Endothelial cell of umbilical vein (primary cell): ENCODE measurements at places on chromosomes 11 and 22. TPM values are rescaled to one million over a fixed set of nuclear protein-coding genes. Genes with fewer than 3 reads are reported as not detected.

Gene PANX1
- 8.5 and 9.5 TPM in 2 replicates for polyA plus RNA-seq

Gene CST6
- 2.2 and 2.5 TPM in 2 replicates for polyA plus RNA-seq

DNA sequence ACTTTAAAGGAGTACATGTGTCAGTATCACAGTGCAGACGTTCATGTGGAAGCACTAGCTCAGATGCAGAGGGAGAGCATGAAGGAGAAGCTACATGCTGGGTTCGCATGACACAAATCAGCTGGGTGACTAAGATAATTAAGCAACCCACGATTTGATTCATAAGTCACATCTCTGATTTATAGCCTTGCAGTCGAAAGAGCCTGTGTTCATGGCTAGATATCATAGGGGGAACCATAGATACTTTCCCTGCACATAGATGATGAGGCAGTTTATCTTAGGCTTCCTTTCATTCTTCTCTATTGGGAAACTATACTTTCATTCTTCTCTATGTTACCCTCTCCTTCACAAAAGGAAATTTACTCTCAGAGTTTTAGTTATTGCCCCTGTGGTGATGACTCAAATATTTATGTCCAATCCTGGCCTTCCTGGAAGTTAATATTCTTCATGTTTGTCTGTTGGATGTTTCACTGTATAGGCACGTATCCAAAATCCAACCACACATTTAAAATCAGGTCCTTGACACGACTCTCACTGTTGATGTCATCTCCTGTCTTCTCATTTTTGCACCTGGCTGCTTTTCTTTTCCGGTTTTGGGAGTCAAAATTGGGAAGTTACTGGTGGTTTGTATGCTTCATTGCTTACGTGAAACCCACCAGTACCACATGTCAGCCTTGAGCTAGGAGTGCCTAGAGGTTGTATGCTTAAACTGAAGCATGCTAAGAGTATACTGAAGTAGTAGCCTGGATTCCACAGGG lies 56.3 kb upstream of the SLC5A12 start:
- no peak for DNase-seq

DNA sequence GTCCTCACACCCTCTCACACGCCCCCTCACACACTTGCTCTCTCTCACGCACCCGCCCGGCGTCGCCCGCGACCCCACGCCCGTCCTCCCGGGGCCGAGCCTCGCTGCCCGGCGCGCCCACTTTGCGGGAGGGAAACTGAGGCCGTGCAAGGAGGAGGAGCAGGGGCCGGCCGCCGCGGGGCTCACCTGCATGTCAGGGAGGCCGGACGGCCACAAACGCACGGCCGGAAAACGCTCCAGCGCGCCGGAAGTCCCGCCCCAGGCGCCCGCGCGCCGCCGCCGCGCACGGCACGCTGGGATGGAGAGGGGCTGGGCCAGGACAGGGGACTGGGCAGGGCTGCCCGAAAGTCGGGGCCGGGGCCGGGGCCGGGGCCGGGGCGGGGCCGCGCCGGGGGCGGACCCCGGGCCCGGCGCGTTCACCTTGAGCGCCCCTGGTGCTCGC lies at the start of gene CHID1:
Gene CHID1, minus strand, starts transcription at position 222 of the 442 bp plus-strand sequence. CDS start 5,994 bp downstream, outside the sequence.
- DNase-seq, result peak; percentile 81

DNA sequence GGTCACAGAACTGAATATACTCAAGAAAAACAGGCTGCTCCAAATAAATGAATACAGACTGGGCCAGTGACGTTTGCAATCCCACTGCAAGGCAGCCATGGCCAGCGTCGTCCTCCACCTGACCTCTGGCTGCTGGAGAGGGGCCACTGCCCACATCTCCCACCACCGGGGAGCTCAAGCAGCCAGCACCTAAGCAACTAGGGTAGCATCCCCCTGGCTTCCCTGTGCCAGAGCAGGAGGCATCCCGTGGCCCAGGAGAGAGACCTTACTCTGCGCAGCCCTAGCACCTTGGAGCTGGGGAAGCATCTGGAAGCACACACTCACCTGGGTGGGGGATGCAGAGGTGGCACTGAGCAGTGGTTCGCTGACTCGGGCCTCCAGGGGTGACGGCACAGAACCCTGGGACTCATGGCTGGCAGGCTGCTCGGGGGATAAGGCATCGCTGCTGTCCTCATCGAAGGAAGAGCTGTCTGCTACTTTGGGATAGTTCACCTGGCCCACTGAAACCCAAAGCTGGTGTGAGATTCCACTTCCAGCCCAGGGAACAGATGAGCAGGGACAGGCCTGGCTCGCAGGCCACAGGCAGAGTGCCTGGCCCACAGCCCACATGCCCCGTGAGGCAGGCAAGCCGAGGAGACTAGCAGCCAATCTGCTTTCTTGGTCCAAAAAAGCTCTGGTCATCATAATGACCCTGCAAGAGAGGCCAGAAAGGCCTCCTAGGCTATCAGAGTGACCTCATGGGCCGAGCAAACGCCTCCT lies 53.7 kb downstream of the SGSM3 start:
- no peak for DNase-seq

Gene CASP5
- not detected in 2 replicates for polyA plus RNA-seq

DNA sequence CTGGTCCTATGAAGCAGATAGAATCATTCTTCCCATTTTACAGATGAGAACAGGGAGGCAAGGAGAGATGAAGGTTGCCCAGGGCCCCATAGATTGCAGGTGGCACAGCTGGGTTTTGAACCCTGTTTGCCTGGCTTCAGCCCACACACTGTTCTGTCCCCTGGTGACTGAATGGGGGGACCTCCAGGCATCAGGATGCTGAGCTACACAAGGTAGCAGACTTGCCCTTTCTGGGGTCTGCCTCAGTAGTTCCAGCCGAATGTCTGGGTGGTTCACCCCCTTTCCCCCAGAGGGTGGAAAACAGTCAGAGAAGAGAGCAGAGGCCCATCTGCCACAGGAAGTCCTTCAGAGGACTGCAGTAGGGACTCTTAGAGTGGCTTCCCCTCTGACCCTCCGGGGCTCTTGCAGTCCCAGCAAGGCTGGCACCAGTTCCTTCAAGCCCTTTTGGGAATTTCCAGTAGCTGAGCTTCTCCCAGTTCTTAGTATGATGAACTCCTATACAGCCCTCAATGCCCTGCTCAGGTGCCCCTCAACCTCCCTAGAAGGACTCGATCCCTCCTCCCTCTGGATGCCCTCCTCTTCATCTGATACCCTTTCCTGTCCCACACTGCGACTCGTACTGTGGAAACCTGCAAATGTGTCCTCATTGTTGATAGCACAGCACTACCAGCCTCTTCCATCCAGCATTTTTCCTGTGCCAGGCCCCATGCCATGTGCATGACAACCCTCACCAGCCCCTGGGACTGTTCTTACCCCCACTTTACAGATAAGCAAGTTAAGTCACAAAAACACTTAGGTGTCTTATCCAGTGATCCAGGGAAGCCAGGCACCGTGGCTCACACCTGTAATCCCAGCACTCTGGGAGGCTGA lies 82.8 kb downstream of the IGLL1 start:
- DNase-seq, result no peak
